ENCODE measurements at places on chromosomes 4 and X. TPM values are rescaled to one million over a fixed set of nuclear protein-coding genes. Genes with fewer than 3 reads are reported as not detected.

DNA sequence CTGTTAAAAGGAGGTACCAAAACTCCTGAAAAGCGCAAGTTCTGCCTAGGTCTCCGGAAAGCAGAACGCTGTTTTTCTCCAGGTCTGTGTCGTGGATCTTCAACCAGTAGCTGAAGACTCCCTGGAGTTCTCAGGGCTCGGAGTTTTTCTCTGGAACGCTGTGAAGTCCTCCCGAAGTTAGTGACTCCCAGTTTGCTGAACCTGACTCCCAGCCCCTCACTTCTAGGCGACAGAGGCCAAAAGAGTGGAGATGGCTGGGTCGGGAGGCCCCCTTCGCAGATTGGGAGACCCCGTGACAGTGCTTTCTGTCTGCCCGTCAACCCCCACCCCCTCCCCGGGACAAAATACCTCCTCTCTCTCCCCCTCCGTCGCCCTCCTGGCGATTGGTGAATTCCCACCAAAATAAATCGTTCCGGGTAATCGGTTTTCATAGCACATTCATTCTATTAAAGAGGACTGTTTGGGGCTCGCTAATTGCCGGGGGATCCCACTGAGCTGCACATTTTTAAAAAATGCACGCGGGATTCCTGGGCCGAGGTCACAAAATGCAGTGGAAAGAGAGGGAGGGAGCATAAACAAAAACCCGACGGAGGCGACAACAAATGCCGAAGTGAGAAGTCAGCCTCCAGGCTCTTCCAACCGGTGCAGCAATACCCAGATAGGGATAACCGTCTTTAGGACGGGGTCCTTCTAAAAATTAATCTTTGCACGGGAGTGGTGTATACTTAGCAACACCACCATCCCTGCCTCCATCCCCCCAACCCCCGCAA, 4.0 kb upstream of the MSX1 start:
- DNase-seq = no peak

DNA sequence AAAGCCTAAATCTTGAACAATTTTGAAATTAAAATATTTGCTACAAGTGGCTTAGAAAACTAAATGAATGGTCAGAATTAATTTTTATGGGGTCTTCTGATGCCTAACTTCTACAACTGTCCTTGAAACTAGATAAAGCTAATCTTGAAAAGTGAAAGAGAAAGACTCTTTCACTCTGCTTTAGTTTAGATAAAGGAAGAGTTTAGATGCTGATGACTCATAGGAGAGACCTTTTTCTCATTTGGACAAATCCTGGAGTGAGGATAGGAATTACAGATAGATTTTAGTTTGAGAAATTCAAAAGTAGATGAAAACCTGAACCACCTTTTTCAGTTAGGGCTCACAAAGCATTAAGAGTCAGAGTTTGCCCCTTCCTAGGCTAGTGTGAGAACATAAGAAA, 342.3 kb upstream of the GRID2 start:
- DNase-seq = peak; percentile 14

Gene ACE2
- not detected for total RNA-seq

Gene HSD17B13
- not detected for total RNA-seq

Gene RXFP1
- total RNA-seq = 0.14 TPM

GRCh38 chr4:80798082-80798481, 232.4 kb upstream of the BMP3 start:
- DNase-seq = no peak

GRCh38 chr4:153084224-153084979, 119.8 kb upstream of the TRIM2 start:
- no peak for DNase-seq

GRCh38 chr4:41327770-41328169, 71.0 kb downstream of the UCHL1 start:
- no peak for DNase-seq

Gene VCX3B
- not detected for total RNA-seq

GRCh38 chrX:2507904-2508627, 7.3 kb upstream of the DHRSX start:
- no peak for DNase-seq

Gene BRS3
- not detected for total RNA-seq

DNA sequence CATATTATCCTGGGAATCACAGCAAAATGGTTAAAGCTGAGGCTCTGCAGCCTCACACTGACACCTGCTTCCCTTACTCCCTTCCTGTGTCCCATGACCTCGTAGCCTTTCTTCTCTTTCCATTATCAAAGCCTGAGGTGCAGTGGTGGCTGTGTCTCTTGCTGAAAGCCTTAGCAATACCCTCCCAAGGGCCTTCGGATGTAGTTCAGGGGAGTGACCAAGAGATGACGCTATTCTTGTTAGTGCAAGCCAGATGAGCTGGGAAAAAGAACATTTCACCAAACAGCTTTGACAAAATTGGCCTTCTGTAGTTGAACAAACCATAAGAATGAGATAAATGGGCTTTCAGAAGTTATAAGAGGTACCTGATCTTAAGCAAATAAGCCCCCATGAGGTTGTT, 31.6 kb downstream of the SMIM10L2A start:
- DNase-seq = no peak

DNA sequence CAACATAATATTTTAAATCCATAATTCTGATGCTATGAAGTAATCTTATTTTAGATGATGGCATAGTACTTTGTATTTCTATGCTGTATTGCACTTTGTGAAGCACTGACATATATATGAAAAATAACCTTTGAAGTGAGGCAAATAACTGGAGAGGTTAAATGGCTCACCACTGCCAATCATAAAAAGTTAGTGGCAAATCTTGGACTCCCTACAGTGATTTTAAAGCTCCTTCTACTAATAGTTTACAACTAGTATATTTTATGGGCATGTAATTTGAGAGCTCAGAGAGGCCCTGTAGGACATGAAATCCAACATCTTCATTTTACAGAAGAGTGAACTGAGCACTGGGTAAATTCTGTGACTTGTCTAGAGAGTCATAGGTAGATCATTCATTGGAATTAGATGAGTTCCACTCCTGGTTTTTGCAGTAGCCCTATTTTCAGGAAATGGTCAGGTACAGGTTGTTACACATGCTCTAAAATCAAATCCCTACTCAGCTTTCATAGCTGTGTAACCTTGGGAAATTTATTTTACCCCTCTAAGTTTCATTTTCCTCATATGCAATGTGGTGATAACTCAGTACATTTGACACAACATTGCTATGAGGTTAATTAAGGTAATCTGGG, 804 bp upstream of the GC start:
- no peak for DNase-seq

- peak; percentile 84 for DNase-seq
Measured at GRCh38 chr4:150126864-150127203, 48.6 kb downstream of the DCLK2 start.

Gene CNOT6L
- total RNA-seq = 34.0 TPM

- DNase-seq = peak; percentile 63
Measured at GRCh38 chr4:65668201-65669089, 1.8 kb downstream of the EPHA5 start.

- DNase-seq = no peak
Measured at GRCh38 chr4:81038636-81039350, 8.3 kb downstream of the BMP3 start.

DNA sequence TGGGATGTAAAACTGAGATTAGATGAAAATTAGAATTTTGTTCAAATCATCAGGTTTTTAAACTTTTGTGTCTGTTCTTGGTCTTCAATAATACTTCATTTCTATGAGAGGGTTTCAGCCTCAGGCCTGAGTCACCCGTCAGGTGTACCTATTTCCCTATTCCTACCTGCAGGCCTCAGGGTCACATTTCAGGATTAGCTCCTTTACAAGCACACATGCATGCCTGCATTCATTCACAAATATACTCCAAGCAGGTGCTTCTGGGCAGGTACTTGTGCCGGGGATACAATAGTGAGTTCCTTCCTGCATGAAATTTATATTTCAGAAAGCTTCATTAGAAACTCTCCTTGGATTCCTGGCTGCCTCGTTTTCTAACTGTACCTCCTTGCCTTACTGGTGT, 114.9 kb downstream of the SHISA3 start:
- no peak for DNase-seq

DNA sequence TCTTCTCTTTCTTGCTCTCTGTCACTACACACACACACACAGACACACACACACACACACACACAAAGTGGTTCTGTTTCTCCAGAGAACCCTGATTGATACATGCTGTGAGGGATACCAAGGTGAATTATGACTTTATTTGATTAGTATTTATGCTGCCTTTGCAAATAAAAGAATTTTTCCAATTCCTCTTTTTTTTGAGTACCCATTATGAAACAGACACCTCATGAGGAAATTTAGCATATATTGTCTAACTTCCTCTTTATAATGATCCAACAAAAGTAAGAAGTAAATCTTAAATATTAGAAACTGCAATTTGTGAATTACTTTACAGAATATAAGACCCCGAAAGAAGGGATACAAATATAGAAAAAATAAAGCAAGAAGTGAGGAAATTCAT, 14.3 kb upstream of the RAB28 start:
- no peak for DNase-seq

DNA sequence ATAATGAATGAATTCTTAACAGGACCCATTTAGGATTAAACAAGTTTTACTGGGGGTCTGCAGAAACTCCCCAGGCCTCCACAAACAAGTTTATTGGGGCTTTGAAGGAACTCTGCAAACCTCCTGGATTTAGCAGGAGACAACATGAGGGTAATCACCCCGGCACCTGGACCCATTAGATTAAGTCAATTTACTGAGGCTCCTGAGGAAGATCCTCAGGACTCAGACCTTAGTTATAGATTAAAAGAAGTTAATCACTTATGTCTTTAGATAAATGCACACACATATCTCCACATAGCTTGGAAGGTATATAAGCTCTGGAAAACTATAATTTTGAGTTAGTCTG, 29.4 kb downstream of the XG start:
- no peak for DNase-seq

- DNase-seq = no peak
Measured at GRCh38 chr4:90198086-90198847, 71.1 kb downstream of the CCSER1 start.

DNA sequence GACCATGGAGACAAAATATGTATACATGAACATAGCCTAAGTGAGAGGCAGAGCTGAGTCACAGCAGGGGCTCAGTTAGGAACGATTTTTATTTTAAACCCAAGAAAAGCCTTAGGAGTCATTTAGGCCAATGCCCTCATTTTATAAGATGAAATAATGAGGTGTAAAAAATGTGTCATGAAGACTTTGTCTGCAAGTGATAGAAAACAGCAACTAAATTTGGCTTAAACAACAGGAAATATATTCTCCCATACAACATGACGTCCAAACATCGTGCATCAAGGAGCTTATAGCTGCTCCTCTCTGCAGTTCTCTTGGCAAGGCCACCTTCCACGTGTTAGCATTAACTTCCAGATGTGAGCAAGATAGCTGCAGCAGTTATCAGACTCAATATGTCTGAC, 16.8 kb downstream of the SCFD2 start:
- no peak for DNase-seq

DNA sequence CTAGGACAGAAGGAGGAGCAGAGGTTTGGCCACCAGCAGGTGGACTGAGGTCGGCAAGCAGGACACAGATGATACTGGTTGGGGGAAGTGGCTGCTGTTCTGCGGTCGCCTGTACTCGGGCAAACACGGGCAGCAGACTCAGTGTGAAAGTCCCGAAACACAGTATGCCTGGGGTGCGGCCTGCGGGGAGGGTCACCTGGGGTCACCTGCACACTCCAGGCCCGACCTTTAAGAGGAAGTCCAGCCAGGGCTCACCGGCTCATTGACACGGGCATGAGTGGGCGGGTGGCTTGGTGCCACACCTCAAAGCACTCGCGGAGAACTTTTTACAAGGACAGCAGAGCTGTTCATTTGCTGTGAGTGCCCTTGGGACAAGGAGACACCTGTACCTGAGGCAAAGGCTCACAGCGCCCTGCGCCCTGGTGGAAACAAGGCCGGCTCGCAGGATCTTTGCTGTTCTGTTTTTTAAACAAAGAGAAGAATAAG, 71.5 kb upstream of the MXD4 start:
- DNase-seq = no peak

GRCh38 chrX:103780336-103781061, 3.9 kb downstream of the PLP1 start:
- no peak for DNase-seq

- no peak for DNase-seq
Measured at GRCh38 chr4:55967376-55967775, 18.6 kb downstream of the CEP135 start.

GRCh38 chr4:41575665-41576064, 37.7 kb downstream of the LIMCH1 start:
- no peak for DNase-seq

- DNase-seq = no peak
Measured at GRCh38 chr4:176791591-176792325, 964 bp downstream of the VEGFC start.

DNA sequence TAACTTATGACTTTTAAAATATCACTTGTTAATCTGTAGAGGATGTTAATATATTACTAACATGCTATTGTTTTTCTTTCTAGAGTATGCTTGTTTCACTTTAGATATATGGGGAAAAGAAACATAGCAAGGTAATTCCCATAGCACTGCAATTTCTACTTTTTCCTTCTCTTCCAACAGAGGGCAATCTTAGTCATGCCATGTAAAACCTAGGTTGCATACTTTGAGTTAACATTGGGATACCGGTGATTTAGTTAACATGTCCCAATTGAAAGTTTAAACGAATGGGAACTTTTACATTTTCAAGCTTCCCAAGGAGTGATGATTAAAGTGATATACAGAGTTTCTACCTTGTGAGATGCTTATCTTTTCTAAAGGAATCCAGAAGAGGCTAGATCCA, 89.4 kb upstream of the IL13RA1 start:
- DNase-seq = no peak

- DNase-seq = no peak
Measured at GRCh38 chr4:138275216-138275615, 33.1 kb upstream of the SLC7A11 start.

Gene DDIT4L
- 0.14 TPM for total RNA-seq

Gene PGRMC1
- total RNA-seq = 118 TPM

Gene USP17L18
- not detected for total RNA-seq

Gene AGTR2
- total RNA-seq = not detected

Gene PAQR3
- total RNA-seq = 29.0 TPM

DNA sequence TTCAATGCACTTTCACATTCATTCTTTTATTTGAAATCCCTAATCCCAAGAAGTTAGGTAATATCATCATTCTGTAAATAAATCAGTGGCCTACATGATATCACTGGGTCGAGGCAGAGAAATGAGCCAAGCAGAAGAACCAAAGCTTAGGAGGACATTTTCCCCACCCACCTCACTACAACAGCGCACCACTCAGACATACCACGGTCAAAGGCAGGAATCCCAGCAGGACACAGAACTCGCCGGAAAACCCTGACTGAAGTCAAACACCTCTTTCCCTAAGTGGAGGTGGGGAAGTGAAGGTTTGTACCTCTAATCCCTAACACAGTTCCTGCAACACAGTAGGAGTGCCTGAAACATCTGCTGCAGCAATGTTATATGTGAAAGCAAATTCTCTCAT, 21.5 kb downstream of the RELL1 start:
- DNase-seq = no peak

- no peak for DNase-seq
Measured at GRCh38 chr4:174201871-174202270, 81.6 kb downstream of the FBXO8 start.

DNA sequence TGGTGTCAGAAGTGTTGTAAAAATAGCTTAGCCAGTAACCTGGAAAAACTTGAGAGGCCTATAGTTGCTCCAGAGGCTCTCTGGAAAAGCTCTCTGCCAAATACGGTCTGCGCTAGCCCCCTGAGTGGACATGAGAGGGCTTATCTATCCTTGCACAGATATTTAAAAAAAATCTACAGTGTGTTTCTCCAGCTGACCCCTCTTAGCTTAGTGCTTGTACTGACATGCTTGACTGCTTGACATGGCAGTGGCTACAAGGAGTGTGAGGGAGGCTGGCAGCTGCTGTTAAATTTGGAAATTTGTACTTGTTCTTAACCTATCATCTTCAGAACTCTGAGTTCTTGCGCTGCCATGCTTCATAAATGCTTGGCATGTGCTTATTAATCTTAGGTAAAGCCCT, 229.2 kb downstream of the RBMX2 start:
- DNase-seq = no peak

All from astrocyte (in vitro differentiated cells and primary cell).